ENCODE measurements at places on chromosomes 16 and 17.

DNA sequence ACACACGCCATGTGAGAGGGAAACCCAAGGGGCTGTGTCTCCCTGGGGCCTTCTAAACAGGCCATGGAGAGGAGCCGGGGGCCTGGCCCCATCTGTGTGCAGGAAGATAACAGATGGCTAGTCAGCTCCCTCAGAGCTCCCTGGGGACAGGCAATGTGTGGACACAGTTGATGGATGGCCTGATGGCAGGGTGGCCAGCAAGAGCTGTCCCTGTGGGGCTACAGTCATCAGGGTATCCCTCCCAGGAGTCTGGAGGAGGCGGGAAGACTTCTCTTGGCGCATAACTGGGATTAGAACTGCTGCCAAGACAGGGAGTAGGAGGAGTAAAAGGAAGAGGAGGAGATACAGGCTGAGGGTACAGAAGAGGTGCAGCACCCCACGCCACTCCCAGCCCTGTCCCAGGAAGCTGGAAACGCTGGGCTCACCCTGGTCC, 17.3 kb downstream of the MYO18A start:
- DNase-seq, result no peak

DNA sequence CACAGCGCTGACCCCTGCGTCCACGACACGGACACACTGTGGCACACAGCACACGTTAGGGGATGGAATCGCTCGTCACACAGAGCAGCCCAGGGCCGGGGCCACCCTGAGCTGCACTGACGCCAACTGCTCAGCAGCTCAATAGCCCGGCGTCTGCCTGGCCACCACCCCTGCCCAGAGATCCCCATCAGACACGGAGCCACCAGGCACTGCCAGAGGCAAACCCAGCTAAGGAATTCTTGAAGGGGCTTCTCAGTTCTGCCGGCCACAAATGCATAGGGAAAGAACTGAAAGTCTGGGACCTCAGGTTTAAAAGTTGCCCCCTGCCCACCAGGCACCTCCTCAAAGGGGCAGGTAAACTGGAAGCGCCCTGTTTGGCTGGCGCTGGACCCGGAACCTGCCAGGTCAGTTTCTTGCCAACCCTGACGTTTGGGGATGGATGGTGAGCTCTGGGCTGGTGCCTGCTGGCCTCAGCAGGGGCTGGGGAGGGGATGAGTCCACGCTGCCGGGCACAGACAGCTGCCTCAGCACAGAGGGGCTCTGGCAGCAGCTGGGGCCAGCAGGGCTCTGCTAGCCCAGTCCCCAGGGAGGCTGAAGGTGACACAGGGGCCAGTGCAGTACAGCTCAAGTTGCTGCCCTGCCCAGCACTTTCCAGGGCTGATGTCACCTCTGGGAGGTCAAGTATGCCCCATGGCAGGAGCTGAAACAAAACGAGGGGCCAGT, 33.2 kb downstream of the TIMM22 start:
- no peak for DNase-seq

- no peak for DNase-seq
Observed at GRCh38 chr16:17106243-17106791, 364.4 kb downstream of the XYLT1 start.

DNA sequence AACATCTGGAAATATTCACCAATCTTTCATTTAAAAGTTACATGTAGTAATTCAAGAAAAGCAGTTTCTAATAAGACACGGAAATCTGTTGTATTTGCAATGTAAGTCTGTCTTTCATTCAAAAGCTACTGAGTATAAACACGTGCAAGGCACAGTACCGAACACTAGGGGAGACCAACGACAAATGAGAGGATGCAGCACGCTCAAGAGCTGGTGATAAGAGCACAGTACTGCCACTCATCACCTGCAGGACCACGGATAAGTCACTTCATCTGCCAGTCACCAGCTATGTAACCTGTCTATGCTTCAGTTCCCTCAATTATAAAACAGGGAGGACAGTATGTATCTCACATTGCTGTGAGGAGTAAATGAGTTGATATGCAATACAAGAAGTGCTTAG, 67.1 kb downstream of the CLEC18A start:
- no peak for DNase-seq

GRCh38 chr17:75260641-75261335, 618 bp downstream of the GGA3 start:
- peak; percentile 21 for DNase-seq

DNA sequence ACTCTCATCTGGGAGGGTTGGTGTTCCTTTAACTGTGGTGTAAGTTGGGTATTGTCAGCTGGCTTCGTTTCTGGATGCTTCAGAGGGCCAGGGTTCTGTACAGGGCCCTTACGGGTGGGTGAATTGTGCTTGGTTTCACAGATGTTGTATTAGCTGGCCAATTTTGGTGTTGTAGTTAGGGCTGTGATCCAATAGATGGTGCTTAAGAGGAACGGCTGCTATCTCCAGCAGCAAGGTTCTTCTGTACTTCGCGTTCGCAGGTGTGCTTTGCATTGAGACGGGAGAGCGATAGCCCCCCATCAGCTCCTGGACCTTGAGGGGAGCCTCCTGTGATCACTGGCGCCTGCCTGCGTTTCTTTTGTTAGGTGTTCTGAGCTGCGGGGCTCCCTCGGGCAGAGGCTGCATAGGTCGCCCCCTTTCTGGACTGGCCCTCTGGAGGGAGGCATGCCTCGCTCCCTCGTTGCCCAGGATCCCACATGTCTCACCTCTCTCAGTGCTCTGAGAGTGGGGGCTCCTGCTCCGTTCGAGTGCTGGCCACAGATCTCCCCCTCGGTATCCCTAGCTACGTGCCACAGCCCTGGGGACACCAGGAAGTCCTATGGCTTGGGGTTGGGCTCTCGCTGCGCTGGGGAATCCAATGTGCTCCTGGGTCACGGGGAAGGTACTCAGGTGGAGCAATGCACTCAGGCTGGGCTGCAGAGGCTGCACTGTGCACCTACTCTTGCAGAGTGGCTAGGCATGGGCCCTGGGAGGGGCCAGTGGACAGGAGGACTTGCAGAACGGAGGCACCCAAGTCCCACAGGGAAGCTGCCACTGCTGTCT, 837 bp upstream of the PRDM7 start:
- DNase-seq, result no peak

DNA sequence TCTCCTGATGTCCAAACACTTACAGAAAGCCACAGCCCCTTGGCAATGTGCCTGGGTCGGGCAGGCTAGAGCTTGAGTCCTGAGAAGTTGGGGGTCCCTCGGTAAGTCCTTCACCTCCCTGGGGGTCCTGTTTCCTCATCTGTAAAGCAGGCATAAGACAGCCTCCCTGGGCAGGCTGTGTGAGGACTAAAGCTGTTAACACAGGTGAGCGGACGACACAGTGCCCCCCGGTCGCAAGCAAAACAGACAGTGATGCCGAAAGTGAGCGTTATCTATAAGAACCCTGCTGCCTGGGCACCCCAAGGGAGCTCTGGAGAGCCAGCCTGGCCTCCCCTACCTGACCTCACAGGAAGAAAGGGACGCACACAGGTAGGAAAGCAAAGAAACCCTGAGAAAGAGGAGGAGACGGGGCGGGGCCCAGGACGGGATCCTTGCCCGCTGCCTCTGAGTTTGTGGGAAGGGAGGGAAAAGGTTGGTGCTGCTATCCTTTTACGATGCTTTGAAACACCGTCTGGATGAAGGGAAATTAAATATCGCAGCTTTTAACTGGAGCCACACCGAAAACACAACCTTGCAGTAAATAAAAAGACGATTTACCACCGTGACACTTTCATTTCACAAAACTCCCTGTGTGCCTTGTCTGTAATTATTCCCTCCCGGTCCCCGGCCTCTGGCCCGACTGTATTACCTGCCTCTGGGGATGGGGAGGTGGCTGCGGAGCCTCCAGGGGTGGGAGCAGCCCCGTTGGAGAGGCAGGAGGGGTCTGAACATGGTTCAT, 67.1 kb downstream of the ENGASE start:
- no peak for DNase-seq

GRCh38 chr16:898761-899682, 71.8 kb downstream of the LMF1 start:
- no peak for DNase-seq

- no peak for DNase-seq
Observed at GRCh38 chr16:4334724-4335495, 16.2 kb downstream of the PAM16 start.

- no peak for DNase-seq
Observed at GRCh38 chr16:11276896-11277593, 765 bp upstream of the PRM2 start.

- no peak for DNase-seq
Observed at GRCh38 chr17:49038138-49038537, 41.0 kb downstream of the IGF2BP1 start.

DNA sequence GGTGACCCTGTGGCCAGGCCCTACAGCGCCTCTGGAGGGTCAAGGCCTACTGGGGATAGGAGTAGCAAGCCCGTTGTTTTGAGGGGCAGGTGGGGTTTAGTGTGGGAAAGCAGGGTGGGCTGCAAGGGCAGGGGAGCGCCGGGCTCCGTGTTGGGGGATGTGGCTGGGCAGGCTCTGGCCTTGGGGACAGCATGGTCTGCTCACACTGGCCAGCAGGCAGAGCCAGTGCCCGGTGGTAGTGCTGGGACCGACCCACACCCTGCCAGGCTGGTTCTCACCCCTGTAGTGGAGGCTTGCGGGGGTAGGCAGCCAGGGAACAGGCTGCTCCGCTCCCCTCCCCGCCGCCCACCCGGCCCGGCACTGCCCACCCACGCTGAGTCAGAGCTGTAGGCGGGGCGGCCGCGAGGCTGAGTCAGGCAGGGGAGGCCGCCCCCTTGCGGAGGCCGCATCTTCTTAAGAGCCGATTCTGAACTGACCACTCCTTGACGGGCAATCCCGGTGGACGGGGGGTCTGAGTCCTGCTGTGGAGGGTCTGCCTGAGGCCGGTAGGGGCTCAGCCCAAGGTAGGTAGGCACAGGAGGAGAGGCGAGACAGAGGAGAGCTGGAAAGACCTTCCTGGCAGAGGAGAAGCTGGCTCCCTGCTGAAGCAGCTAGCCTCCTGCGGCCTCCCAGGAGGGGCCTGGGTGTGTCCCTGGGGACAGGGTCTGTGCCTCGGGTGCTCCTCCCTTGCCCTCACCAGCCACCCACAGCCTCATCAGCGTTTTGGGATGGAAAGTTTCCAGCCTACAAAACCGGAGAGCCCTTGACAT, 62.4 kb downstream of the BAIAP2 start:
- peak; percentile 72 for DNase-seq

DNA sequence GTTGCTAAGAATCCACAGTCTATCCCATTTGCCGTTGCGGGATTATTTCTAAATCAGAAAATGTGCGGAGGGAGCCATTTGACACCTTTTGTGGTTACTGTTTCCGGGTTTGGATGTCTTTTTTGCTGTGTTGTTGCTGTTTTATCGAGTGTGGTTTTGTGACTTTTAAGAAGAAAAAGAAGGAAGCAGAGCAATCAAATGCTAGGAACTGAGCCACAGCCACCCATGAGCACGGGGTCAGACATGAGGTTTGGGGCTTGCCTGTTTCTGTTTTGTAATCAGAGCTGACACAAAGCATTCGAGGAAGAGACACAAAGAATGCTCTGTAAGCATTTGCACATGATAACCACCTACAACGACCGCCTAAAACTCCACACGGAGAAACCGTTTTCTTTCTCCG, 53.1 kb upstream of the CHMP6 start:
- no peak for DNase-seq

- DNase-seq, result no peak
Observed at GRCh38 chr16:79261481-79261940, 339.0 kb downstream of the MAF start.

GRCh38 chr17:65446043-65446442, 115.4 kb downstream of the AXIN2 start:
- no peak for DNase-seq

DNA sequence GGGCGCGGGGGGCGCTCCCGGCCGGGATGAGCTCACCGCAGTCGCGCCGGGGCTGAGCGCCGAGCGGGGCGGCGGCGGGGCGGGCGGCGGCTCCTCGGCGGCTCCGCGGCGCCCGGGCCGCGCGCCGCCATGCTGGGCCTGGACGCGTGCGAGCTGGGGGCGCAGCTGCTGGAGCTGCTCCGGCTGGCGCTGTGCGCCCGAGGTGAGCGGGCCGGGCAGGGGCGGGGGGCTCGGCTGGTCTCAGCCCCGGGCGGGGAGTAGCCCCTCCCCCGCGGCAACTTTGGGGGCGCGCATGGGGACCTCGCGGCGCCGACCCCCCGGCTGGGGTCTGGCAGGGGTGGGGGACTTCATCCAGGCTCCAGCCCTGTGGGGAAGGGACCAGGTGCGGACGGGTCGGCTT, at the start of gene ARHGDIG:
TSS of gene ARHGDIG (plus strand) at position 40 of the 400 bp plus-strand sequence. CDS start at position 130, 90 bp downstream.
- no peak for DNase-seq

DNA sequence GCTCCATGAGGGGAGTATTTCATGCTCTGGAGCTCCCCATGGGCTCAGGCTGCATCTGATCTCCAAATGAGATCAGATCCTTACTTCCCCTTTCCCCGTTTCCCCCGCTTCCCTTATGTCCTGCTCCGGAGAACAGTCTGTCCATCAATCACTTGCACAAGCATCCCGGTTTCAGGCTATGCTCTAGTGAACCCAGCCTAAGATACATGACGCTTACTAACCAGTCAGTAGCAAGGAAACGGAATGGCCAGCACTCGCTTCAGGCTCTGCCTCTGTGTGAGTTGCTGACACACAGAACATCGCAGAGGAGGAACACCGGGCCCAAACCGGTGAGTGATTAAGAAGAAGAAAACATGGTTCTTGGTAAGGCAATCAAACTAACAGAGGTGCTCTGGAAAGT, 9.4 kb upstream of the ATP5MC1 start:
- DNase-seq, result no peak

DNA sequence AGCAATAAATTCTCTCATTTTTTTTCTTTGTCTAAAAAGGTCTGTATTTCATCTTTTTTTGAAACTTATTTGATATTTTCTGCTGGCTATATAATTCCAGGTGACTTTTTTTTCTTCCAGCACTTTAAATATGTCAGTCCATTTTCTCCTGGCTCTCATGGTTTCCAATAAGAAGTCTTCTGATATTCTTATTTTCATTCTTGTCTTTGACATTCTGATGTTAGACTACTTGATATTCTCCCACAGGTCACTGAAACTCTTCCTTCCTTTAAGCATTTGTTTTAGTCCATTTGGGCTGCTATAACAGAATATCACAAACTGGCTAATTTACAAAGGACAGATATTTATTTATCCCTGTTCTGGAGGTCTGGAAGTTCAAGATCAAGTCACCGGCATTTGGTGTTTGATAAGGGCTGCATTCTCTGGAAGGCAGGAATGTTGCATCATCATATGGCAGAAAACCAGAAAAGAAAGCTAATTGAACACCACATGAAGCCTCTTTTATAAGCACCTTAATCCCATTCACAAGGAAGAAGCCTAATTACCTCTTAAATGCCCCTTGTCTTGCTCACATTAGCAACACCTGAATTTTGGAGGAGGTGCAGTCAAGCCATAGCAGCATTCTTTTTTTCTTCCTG, 242.1 kb upstream of the TNRC6C start:
- no peak for DNase-seq

- peak; percentile 39 for DNase-seq
Observed at GRCh38 chr16:89860747-89861304, 12.6 kb upstream of the TCF25 start.

DNA sequence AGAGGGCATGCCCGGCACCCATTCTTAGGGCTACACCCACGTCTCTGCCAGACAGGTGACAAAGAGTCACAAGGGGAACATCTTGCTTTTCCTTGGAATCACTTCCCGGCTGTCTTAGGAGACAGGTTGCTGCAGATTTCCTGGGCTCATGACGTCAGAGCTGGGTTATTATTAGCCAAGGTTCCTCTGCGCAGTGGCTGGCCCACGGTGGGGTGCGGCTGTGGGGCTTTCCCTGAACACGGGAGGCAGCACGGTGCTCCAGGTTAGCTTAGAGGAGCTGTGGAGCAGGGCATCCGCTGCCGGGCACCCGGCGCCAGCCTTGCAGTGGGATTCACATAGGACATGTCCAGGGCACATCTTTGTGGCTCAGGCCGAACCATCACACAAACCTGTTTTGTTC, 118.0 kb upstream of the PLCG2 start:
- DNase-seq, result no peak
